ENCODE measurements at places on chromosomes 6 and 20.

DNA sequence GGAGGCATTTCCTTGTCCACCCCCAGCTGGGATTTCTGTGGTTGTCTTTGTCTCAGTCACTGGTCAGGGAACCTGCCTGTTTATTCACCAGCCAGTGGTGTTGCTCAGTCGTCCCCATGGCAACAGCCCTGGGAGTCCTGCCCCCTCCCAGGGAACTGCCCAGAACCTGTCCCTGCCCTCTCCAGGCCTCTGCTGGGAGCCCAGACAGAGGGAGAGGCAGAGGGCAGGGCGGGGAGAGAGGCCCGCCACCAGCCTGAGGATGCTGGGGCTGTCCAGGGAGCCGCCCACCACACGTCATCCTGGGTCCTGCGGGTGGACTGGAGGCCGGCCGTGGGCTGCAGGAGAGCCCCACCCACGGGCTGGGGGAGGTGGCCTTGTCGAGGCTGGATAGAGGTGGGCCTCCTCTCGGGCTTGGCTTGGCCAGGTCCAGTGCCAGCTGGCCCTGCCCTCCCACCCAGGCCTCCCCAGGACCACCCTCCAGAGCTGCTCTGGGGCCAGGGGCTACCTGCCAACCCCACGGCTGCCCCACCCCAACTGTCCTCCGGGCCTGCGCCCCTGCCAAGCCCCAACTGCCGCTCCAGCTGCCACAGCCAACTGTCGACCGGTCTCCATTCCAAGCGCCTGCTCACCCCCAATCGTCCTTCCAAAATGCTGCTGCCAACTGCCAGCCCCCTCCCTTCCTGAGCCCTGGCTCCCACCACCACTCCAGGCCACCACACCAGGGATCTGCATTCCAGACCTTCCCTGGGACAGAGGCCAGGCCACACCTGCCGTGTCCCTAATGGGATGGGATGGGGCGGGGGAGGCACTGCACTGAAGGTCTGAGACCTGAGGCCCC lies 4.2 kb upstream of the ZBTB46 start:
- DNase-seq: no peak

GRCh38 chr20:3654326-3655130 lies 8.7 kb downstream of the GFRA4 start:
- no peak for DNase-seq

- no peak for DNase-seq
Measured at GRCh38 chr20:19713822-19714578, 44.1 kb upstream of the RIN2 start.

GRCh38 chr6:144809120-144809519 lies 524.0 kb downstream of the UTRN start:
- DNase-seq: no peak

Measured in activated effector memory CD4-positive, alpha-beta T cell treated with anti-CD3 and anti-CD28 coated beads, Interleukin-2, amount 50 U/mL, for 16 hours (primary cell).